ENCODE measurements at places on chromosomes 16 and 17.

- no peak for DNase-seq
Observed at GRCh38 chr17:40326832-40327199, 17.8 kb downstream of the RARA start.

DNA sequence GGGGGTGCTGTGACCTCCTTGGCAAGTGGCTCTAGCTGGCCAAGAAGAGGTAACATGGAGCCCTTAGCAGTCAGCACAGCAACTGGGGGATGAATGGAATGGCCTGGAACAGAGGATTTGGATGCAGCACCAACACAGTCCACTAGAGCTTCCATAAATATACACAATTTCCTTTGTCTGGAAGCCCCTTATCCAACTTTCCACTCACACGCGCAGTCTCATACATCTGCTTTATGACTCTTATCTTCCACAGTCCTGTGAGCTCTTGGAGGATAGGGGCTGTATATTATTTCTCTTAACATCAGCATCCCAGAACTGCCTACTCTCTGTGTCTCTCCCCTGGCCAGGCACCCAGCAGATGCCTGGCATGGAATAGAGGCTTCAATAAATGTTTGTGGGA, 235.6 kb upstream of the MAF start:
- no peak for DNase-seq

DNA sequence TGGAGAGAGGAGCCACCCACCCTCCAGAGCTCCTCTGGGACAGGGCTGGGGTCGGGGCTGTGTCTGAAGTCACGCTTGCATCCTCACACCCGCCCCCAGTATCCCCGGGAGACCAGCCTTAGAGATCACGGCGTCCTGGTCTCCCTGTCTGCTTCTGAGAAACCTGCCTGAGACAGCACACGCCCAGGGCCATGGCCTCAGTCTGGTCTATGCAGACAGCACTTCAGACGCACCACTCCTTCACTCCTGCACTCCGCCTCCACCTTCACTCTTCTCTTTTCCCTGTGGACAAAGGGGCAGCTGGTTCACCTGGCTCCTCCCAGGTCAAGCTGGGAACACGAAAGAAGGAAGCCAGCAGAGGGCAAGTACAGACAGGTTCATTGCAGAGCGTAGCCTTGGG, 248.0 kb upstream of the GSE1 start:
- DNase-seq, result no peak

DNA sequence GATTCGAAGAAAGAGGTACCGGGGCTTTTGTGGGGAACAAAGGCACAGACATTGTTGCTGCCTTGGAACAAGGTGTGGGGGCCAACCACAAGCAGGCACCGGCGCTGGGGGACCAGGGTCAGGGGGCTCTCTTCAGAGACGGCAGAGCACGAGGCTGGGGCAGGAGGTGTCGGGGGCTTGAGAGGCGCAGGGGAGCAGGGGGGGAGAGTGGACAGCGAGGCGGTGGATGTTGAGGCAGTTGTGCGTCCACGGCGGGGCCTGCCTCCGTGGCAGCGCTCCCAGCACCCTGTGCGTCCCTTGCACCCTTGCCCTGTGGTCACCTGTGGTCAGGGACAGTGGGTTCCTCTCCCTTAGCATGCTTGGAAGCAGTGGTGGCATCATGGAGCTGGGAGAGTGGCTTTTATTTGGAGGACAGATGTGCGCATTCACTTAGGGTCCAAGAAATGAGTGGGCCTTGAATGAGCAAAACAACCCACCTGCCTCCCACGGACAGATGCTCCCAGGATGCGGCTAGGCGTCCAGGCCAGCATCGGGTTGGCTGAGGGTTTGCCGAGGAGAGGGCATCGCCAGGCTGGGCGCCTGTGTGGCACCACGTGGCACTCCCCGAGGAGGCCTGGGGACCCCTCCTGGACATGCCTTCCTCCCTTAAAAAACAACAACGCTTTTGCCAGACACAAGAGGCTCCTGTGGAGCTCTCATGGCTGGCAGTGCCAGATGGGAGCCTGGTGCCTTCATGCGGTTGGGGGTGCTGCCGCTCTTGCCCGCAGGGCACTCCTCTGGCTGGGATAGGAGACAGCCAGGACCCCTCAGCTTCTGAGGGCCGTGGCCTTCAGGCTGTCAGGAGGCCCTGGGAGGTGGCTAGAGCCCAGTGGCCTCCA, 113.0 kb downstream of the BANP start:
- DNase-seq, result no peak

DNA sequence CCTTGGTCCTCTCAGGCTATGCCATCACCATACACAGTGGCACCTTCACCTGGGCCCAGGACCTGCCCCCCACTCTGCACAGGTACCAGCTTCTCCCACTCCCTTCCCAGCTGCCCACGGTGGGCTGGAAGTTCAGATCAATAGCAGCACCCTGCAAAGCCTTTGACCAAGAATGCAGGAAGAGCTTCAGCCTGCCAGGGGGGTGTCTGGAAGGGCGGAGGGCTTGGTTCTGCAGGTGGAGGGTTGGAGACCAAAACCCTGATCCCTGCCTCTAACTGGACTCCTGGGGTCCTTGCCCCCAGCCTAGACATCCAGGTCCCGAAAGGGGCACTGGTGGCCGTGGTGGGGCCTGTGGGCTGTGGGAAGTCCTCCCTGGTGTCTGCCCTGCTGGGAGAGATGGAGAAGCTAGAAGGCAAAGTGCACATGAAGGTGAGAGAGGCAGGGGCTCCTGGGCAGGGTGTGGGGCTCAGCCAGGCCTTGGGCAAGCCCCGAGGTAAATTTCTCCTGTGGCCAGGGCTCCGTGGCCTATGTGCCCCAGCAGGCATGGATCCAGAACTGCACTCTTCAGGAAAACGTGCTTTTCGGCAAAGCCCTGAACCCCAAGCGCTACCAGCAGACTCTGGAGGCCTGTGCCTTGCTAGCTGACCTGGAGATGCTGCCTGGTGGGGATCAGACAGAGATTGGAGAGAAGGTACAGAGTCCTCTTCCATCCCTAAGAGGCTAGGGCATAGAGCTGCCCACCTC, 34.3 kb downstream of the ABCC3 start:
- no peak for DNase-seq

DNA sequence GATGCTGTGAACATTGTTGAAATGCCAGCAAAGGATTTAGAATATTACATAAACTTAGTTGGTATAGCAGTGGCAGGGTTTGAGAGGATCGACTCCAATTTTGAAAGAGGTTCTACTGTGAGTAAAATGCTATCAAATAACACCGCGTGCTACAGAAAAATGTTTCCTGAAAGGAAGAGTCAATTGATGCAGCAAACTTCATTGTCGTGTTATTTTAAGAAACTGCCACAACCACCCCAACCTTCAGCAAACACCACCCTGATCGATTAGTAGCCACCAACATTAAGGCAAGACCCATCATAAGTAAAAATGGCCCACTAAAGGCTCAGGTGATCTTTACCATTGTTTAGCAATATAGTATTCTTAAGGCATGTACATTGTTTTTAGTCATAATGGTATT, 27.3 kb downstream of the HLF start:
- no peak for DNase-seq

GRCh38 chr16:64292161-64292560, 829.7 kb downstream of the CDH11 start:
- no peak for DNase-seq

DNA sequence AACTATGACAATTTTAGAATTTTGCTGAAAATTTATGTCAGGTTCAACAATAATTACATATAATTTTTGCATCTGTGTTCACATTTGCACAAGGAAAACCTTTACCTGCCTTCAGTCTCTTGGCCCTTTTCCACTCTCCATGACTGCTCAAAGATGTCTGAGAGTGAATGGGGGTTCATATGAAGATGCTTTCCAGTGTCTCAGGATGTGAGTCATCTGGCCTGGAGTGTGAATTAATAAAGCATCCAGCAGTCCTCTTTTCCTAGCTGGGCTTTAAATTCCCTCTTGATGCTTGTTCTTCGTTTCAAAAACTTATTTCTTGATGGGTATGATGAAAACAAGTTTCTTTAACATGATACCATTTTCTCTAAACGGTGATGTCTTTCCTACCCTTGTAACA, 99.9 kb downstream of the CDK5R1 start:
- DNase-seq, result no peak

DNA sequence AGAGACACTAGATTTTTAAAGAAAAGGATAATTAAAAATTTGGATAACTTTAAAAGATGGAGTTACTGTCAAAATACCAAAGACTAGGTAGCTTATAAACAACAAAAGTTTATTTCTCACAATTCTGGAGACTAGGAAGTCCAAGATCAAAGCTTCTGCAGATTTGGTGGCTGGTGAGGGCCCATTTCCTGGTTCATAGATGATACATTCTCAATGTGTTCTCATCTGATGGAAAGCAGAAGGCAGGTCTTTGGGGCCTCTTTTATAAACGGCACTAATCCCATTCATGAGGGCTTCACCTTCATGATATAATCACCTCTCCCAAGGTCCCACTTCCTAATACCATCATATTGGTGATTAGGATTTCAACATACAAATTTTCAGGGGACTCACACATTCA, 33.7 kb downstream of the NLK start:
- DNase-seq, result no peak

DNA sequence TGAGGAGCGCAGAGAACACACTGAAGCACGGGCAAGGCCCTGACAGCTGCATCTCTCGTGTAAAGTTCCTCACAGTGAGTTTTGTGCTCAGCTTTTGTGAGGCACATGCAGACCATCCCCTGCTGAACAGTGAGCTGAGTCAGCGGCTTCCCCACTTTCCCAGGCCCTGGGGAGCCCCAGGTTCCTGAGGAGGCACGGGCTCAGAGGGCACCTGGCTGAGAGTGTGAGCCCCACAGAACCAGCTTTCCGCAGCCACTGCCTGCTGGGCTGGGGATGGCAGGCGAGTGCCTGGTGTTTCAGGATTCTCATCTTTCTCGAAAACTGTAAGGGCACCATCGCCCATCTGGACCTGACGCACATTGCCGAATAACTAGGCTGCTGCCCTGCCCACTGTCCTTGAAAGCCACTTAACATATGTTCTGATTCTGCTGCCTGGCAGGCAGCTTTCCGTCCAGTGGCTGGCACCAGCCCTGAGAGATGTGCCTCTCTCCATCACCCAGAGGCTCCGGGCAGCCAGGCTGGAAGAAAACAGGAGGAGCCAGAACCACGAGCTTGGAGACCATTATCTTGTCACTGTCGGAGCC, 266.7 kb upstream of the FOXF1 start:
- no peak for DNase-seq

- DNase-seq, result no peak
Observed at GRCh38 chr17:52297230-52298010, 138.9 kb upstream of the CA10 start.

- DNase-seq, result peak; percentile 19
Observed at GRCh38 chr16:80027007-80027965, 426.7 kb upstream of the MAF start.

All from T-helper 22 cell (primary cell).